ENCODE measurements at places on chromosomes 13 and 19. TPM values are rescaled to one million over a fixed set of nuclear protein-coding genes. Genes with fewer than 3 reads are reported as not detected.

- no peak for DNase-seq
- no peaks in the 10 kb centered on the region for H3K27me3 ChIP-seq
- H3K4me1 ChIP-seq = no peaks in the 10 kb centered on the region
- peak overlapping the region; percentile 91 for H3K27ac ChIP-seq
These were observed 538 bp downstream of the ZNF428 start for GRCh38 chr19:43618921-43619261.

DNA sequence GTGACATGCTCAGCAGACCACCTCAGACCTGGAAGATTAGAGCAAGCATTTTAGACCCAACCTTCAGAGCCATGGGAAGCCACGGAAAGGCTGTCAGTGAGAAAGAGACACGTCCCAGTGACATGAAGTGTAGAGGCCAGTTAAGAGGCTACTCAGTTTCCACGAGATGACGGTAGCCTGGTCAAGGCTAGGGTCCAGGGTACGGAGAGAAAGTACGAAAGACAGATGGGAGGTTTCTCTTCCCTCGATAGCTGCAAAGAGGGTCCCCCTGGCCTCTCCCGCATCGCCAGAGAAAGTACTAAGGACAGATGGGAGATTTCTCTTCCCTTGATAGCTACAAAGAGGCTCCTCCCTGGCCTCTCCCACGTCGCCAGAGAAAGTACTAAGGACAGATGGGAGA, 8.6 kb downstream of the ZSCAN5A start:
- no peaks in the 10 kb centered on the region for H3K36me3 ChIP-seq
- H3K4me1 ChIP-seq = no peaks in the 10 kb centered on the region
- H3K27ac ChIP-seq = no peak overlapping the region
- no peak for DNase-seq

The KBTBD7 gene
- 15.5 TPM for total RNA-seq

GRCh38 chr13:44263751-44264620, 109.6 kb upstream of the SERP2 start:
- no peaks in the 10 kb centered on the region for H3K36me3 ChIP-seq
- H3K27me3 ChIP-seq = no peaks in the 10 kb centered on the region
- no peak overlapping the region for H3K4me3 ChIP-seq

GRCh38 chr13:69391756-69392155, 715.9 kb upstream of the ATXN8OS start:
- H3K4me1 ChIP-seq = no peaks in the 10 kb centered on the region
- no peak overlapping the region for H3K27ac ChIP-seq

DNA sequence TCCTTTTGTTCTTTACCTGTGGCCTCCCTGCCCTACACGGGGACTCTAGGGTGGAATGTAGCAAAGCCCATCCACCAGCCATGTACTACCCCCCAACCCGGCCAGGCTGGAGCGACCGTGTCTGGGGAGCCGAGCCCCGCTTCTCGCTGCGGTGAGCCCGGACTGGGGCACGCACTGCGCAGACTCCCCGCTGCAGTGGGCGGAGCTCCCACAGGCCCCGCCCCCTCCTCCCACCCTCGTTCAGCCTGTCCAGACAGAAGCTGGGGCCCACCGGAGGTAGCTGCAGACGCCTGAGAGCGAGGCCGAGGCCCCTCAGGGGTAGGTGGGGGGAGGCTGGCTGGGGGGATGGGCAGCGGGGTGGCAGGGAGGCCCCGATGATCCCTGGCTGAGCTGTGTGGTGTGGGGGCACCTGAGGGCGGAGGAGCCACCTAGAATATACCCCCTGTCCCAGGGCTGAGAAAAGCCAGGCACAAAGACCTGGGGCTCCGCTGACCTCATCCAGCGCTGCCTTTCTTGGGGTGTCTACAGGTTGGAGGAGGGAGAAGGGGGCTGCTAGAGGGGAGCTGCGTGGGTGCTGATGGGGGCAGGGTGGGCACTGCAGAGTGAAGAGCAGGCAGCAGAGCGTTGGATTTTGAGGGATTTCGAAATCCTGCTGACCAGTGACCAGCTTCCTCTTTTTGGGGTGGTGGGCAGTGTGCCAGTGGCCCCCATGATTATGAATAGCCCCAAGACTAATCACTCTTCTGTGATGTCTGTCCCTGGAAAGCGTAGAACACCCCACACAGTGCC, 17.3 kb downstream of the PLD3 start:
- no peaks in the 10 kb centered on the region for H3K27me3 ChIP-seq
- peak overlapping the region; percentile 40 for H3K4me3 ChIP-seq
- no peaks in the 10 kb centered on the region for H3K4me1 ChIP-seq

The CATSPERD gene
- not detected for total RNA-seq

- H3K4me3 ChIP-seq = no peak overlapping the region
- DNase-seq = no peak
- H3K27me3 ChIP-seq = no peaks in the 10 kb centered on the region
- no peaks in the 10 kb centered on the region for H3K36me3 ChIP-seq
- no peaks in the 10 kb centered on the region for H3K4me1 ChIP-seq
These were observed 85.7 kb downstream of the ZAR1L start for GRCh38 chr13:32229443-32229842.

The LILRA1 gene
- 0.44 TPM for total RNA-seq

GRCh38 chr19:47102346-47103060, 11.1 kb downstream of the ZC3H4 start:
- H3K36me3 ChIP-seq = no peaks in the 10 kb centered on the region
- H3K4me3 ChIP-seq = no peak overlapping the region
- peaks cover 26% of the 10 kb centered on the region for H3K4me1 ChIP-seq
- no peak for DNase-seq
- H3K27ac ChIP-seq = peak overlapping the region; percentile 42

DNA sequence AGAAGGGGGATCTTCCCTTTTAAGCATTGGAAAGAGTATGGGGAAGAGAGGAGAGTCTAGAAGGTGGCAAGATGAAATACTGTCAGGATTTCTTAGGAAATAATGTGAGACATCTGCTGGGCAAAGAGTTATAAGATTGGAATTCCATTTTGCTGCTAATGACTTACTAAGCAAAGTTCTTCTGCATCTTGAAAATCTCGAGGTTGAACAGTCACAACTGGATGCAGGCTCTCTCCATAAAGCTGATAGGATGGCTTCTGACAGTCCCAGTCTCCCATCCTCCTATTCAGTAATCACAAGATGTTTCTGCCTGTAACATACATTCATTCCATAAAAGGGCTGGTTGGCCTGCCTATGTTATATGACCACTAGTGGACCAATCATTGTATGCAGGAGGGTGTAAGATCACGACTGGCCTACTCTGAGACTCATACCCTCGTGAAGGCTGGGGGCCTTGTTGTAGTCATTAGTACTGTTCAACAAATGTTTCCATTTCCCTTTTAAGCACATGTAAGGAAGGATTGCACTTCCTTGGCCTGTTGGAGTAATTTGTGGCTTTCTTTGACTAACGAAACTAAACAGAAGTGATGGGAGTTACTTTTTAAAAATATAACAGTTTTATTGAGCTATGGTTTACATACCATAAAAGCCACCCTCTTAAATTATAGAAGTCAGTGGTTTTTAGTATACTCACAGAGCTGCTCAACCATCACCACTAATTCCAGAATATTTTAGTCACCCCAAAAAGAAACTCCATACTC, 45.0 kb upstream of the TDRD3 start:
- peaks cover 6% of the 10 kb centered on the region for H3K4me1 ChIP-seq
- no peaks in the 10 kb centered on the region for H3K36me3 ChIP-seq
- H3K27me3 ChIP-seq = no peaks in the 10 kb centered on the region
- DNase-seq = no peak

The GPC6 gene
- total RNA-seq = 3.5 TPM
